Stimulated activated naive CD4-positive, alpha-beta T cell (primary cell): ENCODE measurements at places on chromosomes 16 and 17.

DNA sequence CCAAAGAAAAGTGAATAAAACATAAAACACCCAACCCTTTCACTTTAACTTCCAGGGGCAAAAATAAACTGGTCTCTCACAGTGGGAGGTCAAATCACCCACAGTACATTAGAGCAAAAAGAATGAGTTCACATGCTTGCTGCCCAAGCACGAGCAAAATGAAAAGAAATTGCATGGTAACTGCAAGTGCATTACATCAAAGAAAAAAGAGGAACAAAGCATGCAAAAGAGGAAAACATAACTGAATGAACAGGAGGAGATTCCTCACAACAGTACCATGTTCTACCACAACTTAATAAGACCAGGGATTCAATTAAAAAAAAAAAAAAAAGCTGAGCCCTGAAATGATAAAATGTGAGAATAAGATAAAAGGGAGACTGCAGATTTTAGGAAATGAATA, 12.3 kb downstream of the DNAH2 start:
- no peak for DNase-seq

GRCh38 chr17:732067-732901, at the start of gene TLCD3A:
Gene TLCD3A (plus strand): TSS chr17:732596. CDS start chr17:732648, 52 bp downstream.
- peak; percentile 41 for DNase-seq

GRCh38 chr16:381789-382717, at the start of gene PGAP6:
Gene PGAP6 (minus strand): TSS chr16:381978. CDS start chr16:381821, 157 bp downstream.
- peak; percentile 65 for DNase-seq

GRCh38 chr17:71084219-71084618, 914.9 kb downstream of the KCNJ2 start:
- no peak for DNase-seq

- DNase-seq: no peak
Observed at GRCh38 chr17:81422776-81423697, 27.8 kb downstream of the BAHCC1 start.

DNA sequence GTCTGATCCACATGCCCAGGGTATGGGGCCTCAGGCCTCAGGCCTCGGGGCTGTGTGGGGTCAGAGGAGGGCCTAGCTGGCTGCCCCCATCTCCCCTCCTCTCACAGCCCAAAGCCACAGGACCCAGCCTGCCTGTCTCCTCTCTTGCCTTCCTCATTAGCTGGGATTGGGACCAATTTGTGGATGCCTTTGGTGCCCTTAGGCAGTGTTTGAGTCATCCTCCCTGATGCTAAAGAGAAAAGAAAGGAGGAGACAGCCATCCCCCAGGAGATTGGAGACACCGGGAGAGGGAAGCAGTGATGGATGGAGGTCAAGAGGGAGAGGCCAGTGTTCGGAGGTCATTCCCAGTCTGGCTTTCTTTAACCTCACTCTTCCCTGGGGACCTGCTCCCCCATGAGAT, 23.3 kb upstream of the NOG start:
- no peak for DNase-seq

DNA sequence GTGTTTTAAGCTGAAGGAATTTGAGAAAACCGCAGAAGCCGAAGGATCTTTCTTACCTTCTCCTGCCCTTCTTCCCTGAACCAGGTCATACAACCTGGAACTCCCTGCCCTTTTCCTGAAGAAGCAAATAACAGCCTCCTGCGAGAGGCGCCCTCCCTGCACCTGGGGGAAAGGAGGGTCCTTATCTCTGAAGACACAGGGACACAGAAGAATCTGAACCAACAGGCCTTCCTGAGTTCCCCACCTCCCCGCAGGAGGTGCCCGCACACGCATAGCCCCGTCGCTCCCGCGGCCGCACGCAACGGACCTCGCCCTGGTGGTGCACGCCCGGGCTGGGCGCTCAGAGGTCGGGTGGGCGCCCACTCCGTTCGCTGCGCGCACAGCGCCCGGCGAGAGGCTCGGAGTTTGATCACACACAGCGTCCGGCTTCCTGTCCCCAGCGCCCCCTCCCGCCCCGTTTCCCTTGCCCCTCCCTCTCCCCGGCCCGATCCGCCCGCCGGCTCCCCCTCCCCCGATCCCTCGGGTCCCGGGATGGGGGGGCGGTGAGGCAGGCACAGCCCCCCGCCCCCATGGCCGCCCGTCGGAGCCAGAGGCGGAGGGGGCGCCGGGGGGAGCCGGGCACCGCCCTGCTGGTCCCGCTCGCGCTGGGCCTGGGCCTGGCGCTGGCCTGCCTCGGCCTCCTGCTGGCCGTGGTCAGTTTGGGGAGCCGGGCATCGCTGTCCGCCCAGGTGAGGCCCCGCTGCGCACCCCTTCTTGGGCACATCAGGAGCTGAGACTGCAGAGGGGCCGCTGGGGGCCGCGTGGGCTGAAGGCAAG, at the start of gene TNFSF12:
Gene TNFSF12 (plus strand): TSS at position 474 of the 816 bp plus-strand sequence. CDS start 96 bp downstream, at position 570.
- DNase-seq: peak; percentile 64
